Ureter (tissue), 1 donor: ENCODE measurements at places on chromosomes 7 and 10. TPM values are rescaled to one million over a fixed set of nuclear protein-coding genes. Genes with fewer than 3 reads are reported as not detected.

GRCh38 chr7:29139796-29140195 is 6.5 kb downstream of the CPVL start:
- DNase-seq: no peak

GRCh38 chr7:35647171-35647574 is 47.8 kb downstream of the HERPUD2 start:
- no peak for DNase-seq

GRCh38 chr7:74300926-74301325 is 11.7 kb downstream of the CLIP2 start:
- DNase-seq: no peak

GRCh38 chr10:79349072-79349491 is 1.8 kb downstream of the PPIF start:
- no peak for DNase-seq

DNA sequence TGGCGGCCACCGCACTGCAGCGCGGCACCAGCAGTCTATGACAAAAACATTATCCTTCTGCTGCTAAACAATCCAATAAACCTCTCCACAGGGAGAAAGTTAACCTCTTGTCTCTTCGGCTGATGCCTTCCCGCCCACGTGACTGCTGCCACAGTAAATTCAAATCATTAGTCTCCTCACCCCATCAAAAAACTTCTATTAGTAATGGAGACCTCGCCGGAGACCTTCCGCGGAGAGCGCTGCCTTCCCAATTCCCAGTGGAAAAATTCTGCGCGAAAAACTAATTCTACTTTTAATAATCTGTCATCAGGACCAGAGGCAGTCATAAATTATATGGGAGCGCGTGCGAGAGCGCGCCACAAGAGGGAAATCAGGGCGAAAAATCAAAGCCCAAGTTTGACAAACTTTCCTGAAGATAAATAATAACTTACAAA is 90.0 kb upstream of the PAX2 start:
- no peak for DNase-seq

DNA sequence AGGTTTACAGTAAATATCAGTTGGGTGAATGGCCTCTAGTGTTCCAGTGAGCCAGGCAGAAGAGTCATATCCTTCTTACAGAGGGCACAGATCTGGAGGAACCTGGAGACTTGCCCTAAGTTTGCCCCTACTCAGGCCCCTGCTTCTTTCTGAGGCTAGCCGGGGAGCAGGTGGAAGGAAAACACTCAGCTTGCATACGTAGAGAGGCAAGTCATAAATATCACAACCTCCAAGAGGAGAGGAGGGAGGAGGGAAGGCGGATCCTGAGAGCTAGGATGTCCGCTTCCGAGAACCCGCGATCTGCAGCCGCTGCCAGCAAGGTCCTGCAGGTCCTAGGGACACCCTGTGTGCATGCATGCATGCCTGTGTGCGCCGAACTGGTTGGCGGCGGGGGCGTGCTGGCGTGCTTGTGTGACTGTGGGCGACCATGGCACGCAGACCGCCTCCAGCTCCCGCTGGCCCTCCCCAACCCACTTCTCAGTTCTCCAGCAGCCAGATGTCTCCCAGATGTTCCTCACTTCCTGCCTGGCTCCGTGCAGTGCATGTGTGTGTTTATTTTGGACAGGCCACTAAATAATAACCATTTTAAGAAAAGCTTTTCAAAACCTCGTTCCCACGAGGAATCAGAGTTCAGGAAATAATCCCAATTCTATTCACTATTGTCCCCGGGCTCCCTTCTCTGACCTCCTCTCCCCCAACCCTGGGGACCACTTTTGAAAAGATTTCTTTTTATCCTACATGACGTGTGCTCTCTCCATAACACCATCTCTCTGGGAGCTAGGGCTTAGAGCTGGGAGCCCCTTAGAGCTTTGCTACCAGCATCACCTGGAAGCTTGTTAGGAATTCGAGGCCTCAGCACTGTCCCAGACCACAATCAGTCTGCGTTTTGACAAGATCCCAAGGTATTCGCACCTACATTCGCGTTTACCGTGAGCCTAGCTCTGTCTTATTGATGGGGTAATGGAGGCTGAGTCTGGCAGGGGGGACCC is 32.4 kb downstream of the UNC5B start:
- peak; percentile 64 for DNase-seq

GRCh38 chr10:97234400-97234799 is 48.6 kb upstream of the SLIT1 start:
- no peak for DNase-seq

DNA sequence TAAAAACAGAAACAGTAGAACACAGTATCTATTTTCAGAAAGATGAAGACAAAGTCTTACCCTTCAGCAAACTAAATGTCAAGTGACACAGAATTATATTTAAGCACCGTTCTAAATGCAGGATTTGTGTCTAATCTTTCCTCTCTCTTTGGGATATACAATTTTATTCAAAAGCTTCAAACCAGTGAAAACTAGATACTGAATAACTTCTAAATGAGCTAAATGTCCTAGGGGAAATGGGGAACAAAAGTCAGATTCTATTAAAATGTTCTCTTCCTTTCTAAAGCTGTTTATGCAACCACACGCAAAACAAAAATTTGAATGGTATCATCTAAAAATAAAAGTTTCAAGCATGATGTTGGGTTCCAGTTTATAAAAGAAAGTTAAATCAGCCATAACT is 136.4 kb upstream of the AOAH start:
- DNase-seq: no peak

- no peak for DNase-seq
These were observed 6.2 kb downstream of the SYCE1 start for GRCh38 chr10:133559216-133559615.

DNA sequence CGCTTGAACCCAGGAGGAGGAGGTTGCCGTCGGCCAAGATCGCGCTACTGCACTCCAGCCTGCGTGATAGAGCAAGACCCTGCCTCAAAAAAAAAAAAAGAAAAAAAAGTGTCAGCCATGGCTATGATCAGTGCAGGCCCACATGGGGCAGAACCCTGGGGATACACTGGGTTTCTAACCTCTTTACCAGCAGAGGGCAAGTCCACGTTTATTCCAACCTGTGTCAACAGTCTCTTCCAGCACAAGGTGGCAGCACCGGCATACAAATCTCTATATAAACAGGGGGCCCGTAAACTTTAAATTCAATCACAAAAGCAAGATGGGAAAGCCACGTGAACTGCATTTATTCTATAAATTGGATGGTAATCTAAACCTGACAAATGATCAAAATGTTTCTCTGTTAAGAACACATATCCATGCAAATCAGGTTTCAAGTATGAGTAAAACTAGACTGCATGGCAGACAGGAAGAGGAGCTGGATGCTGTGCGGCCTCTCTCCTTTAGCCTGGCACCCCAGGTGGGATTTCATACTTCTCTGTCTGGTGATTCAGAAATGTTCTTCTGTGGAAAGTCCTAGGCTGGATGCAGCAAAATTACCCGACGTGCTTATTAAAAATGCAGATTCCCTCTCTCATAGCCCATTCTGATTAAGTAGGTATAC is 60.0 kb upstream of the STEAP1B start:
- peak; percentile 67 for DNase-seq

DNA sequence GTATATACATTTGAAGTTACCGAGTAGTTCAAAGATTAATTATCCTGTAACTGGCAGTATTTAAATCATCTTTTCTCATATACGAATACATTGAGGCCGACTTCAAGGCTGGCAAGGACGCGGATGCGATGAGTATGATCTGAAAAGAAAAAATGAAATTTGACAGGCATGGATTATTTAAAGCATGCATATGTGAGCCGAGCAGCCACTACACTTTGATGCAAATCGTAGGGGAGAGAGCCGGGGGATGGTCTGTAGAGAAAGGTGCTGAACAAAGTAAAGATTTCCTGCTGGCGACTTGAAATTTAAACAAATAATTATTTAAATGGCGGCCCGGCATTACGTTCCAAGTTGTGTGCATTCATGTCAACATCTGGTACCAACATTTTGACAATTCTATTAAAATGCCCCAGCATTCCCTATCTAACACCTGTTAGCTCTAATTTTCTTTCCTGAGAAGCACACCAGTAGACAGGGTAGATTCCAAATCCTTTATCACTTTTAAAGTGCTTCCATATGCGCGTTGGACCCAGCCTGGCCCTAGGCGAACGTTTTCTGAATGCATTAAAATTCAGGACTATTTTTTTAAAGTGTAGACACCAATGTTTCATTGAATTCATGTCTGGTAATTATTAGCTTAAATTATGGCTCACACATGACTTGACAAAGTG is 188.7 kb downstream of the EMX2 start:
- no peak for DNase-seq

- no peak for DNase-seq
These were observed 11.7 kb downstream of the PTPRE start for GRCh38 chr10:127918572-127918971.

- DNase-seq: no peak
These were observed 102.4 kb upstream of the VWC2 start for GRCh38 chr7:49670991-49671390.

- no peak for DNase-seq
These were observed 74.1 kb downstream of the HERC4 start for GRCh38 chr10:68001000-68001399.

Gene TUBAL3
- not detected for total RNA-seq

Gene RASA4B
- total RNA-seq: 10.9 TPM

Gene DNAJC12
- total RNA-seq: 1.8 TPM

Gene CLCN1
- 0.31 TPM for total RNA-seq

Gene TMEM130
- 1.6 TPM for total RNA-seq

Gene ASAH2
- total RNA-seq: 11.3 TPM

Gene MTG1
- total RNA-seq: 66.2 TPM
